ENCODE measurements at places on chromosomes 12 and 14.

DNA sequence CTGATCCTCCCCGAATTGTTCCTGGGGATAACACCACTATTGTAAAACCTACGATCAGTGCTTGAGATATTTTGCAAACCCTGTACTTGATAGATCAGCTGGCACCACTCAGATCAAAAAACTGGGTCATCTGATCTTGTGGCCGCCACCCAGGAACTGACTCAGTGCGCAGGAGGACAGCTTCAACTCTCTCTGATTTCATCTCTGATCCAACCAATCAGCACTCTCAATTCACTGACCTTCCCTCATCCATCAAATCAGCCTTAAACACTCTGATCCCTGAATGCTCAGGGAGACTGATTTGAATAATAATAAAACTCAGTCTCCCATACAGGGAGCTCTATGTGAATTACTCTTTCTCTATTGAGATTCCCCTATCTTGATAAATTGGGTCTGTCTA lies 4.2 kb upstream of the XPOT start:
- no peaks in the 10 kb centered on the region for H3K27me3 ChIP-seq
- no peak for DNase-seq
- no peak overlapping the region for H3K4me3 ChIP-seq
- H3K4me1 ChIP-seq: peaks cover 11% of the 10 kb centered on the region

DNA sequence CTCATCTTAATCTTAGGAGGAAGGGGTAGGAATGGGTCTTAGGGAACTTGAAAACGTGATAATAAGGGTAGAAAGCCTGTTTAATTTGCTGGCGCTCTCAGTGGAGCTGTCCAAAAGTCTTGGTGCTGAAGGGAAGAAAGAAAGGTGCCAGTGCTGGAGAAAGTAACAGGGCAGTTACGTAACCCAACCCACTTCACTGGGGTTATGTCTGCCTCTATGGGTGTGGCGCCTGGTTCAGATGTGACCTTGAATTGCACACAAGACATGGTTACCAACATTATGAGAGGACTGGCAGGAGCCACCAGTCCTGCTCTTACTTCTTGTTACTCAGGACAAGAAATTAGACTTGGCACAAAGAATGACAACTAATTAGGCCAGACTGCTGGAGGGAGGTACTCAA lies 18.6 kb upstream of the GPATCH2L start:
- no peak overlapping the region for H3K27ac ChIP-seq
- peaks cover 66% of the 10 kb centered on the region for H3K27me3 ChIP-seq
- H3K4me3 ChIP-seq: no peak overlapping the region

DNA sequence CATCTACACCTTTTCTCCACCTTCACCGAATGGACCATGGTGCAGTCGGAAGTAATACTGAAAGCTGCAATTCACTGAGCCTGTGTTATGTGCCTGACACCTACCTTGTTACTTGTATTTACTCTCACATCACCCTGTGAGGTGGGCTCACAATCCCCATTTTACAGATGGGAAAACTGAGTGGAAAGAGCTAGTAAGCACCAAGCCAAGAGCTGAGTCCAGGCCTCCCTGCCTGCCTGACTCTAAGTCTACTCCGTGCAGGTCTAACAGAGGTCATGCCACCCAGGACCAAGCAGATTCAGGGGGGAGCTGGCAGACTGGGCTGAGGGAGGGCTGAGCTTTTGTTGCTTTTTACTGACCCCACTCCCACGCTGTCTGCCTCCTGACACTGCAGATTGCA lies 29.1 kb upstream of the TC2N start:
- H3K27me3 ChIP-seq: no peaks in the 10 kb centered on the region
- no peak overlapping the region for H3K4me3 ChIP-seq
- DNase-seq: no peak
- peak overlapping the region; percentile 29 for H3K27ac ChIP-seq
- peaks cover 30% of the 10 kb centered on the region for H3K4me1 ChIP-seq
- no peaks in the 10 kb centered on the region for H3K36me3 ChIP-seq

GRCh38 chr12:131946757-131947156 lies 3.0 kb upstream of the EP400 start:
- peak overlapping the region; percentile 63 for H3K27ac ChIP-seq
- H3K36me3 ChIP-seq: peaks cover 15% of the 10 kb centered on the region
- no peak overlapping the region for H3K4me3 ChIP-seq
- peaks cover 17% of the 10 kb centered on the region for H3K4me1 ChIP-seq
- DNase-seq: no peak
- H3K27me3 ChIP-seq: no peaks in the 10 kb centered on the region

DNA sequence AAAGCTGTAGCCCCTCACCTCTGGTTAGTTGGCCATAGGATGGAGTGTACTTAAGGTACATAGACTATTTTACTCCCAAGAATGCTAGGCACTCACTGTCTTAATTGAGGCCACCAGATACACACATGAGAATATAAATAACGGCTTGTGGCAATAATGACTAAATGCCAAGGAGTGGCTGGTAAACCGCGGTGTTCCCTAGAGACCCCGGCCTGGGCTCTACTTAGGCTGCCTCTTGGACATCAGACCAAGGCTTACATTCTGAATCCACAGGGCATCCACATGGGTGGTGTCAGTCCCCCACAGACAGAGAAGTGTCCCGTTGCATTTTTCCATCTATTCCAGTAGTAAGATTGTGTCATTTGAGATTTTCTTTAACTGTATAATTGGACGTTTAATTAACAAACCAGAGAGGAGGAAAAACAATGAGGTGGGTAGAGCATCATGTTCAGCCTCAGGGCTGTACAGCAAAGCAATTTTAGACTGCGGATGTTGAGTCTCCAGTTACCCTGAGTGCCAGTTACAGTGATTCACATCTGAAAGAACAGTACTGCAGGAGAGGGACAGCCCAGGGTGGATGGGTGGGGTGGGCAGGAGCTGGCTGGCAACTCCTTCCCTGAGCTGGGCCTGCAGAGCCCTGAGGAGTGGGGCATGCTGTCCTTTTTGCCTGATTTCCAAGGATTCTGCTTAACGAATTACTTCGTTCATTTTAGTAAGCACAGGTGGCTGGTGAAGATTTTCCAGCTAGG lies 20.5 kb downstream of the CKB start:
- H3K27ac ChIP-seq: no peak overlapping the region
- no peak for DNase-seq
- H3K4me3 ChIP-seq: no peak overlapping the region
- no peaks in the 10 kb centered on the region for H3K27me3 ChIP-seq
- H3K4me1 ChIP-seq: peaks cover 9% of the 10 kb centered on the region
